D341Med (cell line): ENCODE measurements at places on chromosomes 16 and 17.

DNA sequence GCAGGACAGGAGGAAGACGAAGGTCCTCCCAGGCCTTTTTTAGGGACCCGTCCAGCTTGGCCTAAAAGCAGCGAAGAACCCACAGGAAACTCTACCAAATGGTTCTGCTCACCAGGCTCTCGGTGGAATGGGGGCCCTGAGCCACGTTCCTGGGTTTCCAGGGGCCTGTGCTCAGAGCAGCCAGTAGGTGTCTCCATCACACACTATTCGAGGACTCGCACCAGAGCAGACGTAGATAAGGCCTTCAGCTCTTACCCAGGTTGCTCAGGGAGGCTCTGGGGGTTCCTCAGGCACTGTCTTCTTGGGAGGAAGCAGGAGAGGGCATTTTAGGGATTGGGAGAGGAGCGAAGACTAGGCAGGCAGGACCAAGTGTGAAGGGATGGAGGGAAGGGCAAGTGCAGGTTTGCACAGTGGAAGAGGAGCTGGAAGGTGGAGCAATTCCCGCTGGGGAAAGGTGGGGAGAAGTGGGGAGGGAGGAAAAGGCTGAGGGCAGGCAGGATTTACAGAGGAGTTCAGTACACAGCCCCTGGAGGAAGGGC, 157.1 kb downstream of the RGS9 start:
- peak; percentile 90 for DNase-seq

GRCh38 chr17:49393491-49394255, 21.0 kb downstream of the PHB1 start:
- DNase-seq, result peak; percentile 14

DNA sequence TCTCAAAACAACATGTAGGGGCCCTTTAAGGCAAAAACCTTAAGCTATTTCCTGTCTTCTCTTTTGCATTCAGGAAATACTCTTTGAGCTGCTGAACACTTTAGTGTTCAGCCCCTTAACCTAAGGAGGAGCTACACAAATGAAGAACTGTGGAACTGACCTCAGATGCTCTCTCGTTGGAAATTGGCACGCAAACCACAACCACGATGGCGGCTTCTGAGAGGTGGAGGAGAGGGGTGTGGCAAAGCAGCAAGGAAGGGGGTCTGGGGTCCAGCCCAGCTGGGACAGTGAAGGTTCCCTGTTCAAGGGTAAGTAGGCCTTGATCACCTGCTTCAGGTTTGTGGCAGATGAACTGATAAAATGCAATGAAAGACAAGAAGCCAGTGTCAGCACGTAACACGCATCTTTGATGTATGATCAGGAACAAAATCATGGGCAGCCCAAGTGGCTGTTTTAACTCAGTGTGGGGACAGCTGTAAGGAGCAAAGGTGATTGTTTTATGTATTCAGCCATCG, 291.6 kb upstream of the TNRC6C start:
- DNase-seq, result no peak

DNA sequence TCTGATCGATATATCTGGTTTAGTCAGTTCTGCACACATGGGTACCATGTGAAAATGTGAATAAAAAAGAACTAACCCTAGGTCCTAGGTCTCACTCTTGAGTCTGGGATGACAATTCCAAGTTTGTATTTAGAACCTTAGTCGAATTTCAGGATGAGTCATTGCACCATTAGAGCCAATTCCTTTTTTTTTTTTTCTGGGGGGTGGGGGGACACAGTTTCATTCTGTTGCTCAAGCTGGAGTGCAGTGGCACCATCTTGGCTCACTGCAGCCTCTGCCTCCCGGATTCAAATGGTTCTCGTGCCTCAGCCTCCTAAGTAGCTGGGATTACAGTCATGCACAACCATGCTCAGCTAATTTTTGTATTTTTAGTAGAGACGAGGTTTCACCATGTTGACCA, 41.6 kb downstream of the SPAG9 start:
- DNase-seq, result no peak

DNA sequence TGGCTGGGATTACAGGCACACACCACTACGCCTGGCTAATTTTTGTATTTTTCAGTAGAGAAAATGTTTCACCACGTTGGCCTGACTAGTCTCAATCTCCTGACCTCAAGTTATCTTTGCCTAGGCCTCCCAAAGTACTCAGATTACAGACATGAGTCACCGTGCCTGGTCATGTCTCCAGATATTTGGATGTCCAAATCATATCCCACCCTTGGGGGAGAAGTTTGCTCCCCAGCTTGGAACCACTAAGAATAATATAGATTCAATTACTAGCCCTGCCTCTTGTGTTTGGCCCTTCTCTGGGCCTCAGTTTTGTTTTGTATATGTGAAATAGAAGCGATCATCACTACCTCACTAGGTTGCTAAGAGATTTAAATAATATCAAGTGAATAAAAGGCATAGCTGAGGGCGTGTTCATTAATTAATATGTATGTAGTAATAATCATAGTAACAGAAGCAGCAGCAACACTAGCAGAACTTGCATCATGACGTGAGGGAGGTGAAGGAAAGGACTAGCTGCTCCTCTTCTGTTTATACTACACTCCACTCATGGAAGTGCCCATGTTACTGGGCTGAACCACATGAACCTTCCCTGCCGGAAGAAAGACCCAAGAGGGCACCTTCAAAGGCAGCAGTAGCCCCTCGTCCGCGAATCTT, 253.6 kb upstream of the XYLT1 start:
- no peak for DNase-seq

GRCh38 chr17:10033449-10033848, 128.4 kb upstream of the RCVRN start:
- DNase-seq, result no peak

GRCh38 chr17:16443511-16444257, 28.3 kb downstream of the TRPV2 start:
- DNase-seq, result no peak

GRCh38 chr16:17259751-17260270, 210.9 kb downstream of the XYLT1 start:
- DNase-seq, result no peak

- DNase-seq, result no peak
These were observed 86.7 kb upstream of the XYLT1 start for GRCh38 chr16:17557480-17557879.
